HepG2 (cell line): ENCODE measurements at places on chromosomes 16 and 17.
A peak's percentile ranks its signal among the peaks of the same experiment; 100 is the strongest.

GRCh38 chr16:51440131-51440889 lies 289.2 kb upstream of the SALL1 start:
- DNase-seq, result no peak

- no peak for DNase-seq
These were observed 107.1 kb upstream of the KCNJ16 start for GRCh38 chr17:69967910-69968411.

GRCh38 chr16:57479205-57479975 lies 6.9 kb downstream of the DOK4 start:
- DNase-seq, result peak; percentile 60

DNA sequence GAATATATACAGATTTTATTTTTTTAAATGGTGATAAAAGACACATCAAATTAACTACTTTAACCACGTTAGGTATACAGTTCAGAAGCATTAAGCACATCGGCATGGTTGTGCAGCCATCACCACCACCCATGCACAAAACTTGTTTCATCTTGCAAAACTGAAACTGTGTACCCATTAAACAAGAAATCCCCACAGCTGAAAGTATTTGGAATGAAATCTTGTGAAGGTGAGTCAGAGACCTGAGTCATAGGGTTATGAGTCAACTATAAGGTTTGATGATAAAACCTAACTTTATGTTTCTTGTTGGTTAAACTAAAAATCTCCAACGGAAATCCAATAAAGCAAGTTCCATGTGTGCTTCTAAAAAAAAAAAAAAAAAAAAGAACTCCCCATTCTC lies 561.6 kb upstream of the PSMD7 start:
- DNase-seq, result peak; percentile 8

GRCh38 chr16:81224824-81225223 lies 13.7 kb upstream of the BCO1 start:
- no peak for DNase-seq

GRCh38 chr16:81752225-81752875 lies 26.7 kb upstream of the PLCG2 start:
- no peak for DNase-seq

DNA sequence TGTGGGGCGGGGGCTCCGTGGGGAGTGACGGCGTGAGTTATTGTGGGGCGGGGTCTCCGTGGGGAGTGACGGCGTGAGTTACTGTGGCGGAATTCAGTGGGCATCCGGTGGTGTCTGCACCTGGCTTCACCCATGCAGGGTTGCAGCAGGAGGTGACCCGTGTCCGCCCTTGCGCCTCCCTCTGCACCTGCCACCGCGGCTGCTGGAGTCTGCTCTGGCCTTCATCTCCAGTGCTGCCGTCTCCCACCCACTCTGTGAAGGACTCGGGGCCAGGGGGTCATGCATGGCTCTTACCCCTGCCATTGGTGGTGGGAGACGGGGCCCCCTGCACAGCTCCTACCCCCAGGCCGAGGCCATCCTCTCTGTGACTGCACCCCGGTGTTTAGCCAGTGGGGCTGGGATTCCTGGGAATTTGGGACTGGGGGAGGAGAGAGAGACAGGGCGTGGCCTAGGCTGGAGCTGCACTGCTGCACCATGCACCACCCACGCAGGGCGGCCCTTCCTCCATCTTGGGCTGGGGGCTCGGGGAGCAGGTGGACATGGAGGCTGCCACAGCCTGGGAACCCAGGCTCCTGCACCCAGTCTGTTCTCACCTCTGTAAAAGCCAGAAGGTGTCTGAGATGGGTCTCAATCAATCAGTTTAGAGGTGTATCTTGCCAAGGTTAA lies 1.3 kb upstream of the PABPN1L start:
- DNase-seq, result no peak

- DNase-seq, result no peak
These were observed 278 bp downstream of the RAB11FIP3 start for GRCh38 chr16:425740-426114.

DNA sequence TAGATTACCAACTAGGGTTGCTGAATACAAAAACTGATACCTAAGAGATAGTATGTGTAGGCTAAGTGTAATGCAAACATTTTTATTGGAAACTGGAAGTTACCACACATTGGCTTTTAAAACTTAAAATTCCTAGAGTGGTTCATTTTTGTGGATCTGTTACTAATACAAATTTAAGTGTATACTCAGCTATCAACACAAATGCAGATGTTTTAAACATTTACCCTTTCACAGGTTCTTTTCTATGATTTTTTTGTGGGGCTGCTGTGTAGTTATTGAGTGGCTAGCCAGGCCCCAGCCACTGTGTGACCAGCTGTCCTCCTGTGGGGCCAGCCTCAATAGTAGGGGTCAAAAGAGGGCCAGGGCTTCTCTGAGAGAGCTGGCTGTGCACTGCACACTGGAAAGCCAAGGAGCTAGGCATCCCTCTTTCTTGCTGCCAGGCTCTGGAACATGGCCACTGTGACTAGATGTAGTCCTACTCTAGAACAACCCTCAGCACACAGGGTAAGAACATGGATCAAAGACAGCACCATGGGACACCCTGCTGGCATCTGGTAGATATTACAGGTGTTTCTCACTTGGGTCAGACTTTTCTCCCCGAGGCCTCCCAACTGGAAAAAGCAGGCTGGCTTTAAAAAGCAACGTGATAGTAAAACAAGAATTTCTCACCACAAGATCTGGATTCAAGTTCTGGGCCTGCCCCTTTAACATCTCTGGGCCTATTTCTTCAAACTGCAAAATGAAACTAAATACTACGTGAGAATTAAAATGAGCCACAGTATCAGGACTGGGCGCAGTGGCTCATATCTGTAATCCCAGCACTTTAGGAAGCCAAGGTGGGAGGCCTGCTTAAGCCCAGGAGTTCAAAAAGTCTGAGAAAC lies 7.3 kb upstream of the VEZF1 start:
- DNase-seq, result peak; percentile 87

DNA sequence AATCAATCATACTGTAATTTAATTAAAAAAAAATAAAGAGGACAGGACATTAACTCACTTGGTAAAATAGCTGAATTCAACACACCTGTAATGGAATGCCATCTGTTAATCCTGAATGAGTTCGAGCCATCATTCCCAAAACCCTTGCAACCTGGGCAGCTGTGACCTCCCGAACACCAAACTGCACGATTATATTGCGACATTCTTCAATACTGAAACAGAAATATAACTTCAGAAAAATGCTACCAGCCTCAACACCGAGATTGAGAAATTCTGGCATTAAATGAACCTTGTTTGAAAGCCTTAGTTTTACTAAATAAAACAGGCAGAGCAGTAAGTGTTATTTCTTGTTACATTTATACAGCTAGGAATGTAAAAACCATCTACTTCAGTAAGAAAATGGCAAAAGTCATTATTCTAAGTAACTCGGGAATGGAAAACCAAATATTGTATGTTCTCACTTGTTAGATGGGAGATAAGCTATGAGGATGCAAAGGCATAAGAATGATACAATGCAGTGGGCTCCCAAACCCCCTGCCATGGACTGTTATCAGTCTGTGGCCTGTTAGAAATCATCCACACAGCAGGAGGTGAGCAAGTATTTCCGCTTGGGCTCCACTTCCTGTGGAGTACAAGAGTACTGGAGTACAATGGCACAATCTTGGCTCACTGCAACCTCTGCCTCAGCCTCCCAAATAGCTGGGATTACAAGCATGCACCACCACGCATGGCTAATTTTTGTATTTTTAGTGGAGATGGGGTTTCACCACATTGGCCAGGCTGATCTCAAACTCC lies 46.5 kb downstream of the CNOT1 start:
- no peak for DNase-seq

DNA sequence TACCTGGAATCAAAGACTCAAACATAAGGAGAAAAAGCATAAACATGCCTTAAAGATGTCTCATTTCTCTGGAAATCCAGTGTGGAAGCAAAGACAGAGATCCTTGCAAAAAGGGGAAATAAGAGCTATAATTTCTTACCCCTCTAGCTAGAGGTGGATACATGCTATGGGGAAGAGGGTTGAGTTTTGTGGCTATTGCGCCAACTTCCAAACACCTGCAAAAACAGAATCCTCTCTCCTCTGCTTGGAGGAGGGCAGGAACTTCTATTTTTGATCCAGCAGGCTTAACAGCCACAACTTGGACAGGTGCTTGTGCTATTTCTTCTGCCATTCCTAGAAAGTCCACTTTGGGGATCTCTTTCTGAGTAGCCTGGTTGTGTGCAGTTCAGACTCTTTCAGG lies 21.5 kb upstream of the NUDT7 start:
- no peak for DNase-seq

DNA sequence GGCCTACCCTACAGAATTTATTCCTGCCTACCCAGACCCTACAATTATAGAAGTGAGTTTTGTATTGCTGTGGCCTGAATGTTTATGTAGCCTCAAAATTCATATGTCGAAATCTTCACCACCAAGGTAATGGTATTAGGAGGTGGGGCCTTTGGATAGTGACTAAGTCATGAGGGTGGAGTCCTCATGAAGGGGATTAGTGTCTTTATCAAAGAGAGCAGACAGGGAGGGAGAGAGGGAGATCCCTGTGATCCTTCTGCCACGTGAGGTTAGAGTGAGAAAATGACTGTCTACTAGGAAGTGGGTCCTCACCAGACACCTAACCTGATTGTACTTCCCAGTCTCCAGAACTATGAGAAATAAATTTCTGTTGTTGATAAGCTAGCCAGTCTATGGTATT lies 981 bp upstream of the DUXB start:
- peak; percentile 44 for DNase-seq

DNA sequence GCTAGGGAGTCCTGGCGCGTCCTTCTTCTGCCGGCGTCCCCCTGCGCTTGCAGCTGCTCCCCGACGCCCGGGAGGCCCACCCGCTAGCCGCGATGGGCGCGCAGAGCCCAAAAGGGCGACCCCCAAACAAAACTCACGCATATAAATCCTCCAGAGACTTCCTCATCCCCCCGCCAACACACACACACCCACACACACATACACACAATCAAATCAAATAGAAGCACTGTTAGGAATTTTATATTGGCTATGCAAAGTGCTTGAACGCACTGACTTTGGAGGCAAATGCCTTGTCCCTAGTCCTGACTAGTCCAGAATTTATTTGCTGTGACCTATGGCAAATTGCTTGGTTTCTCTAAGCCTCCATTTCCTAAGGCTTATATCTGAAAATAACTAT lies 23.8 kb upstream of the CRYM start:
- no peak for DNase-seq

- no peak for DNase-seq
These were observed 16.0 kb downstream of the MAP2K6 start for GRCh38 chr17:69430488-69430887.

GRCh38 chr17:6768447-6768846 lies 7.6 kb upstream of the FBXO39 start:
- DNase-seq, result no peak

DNA sequence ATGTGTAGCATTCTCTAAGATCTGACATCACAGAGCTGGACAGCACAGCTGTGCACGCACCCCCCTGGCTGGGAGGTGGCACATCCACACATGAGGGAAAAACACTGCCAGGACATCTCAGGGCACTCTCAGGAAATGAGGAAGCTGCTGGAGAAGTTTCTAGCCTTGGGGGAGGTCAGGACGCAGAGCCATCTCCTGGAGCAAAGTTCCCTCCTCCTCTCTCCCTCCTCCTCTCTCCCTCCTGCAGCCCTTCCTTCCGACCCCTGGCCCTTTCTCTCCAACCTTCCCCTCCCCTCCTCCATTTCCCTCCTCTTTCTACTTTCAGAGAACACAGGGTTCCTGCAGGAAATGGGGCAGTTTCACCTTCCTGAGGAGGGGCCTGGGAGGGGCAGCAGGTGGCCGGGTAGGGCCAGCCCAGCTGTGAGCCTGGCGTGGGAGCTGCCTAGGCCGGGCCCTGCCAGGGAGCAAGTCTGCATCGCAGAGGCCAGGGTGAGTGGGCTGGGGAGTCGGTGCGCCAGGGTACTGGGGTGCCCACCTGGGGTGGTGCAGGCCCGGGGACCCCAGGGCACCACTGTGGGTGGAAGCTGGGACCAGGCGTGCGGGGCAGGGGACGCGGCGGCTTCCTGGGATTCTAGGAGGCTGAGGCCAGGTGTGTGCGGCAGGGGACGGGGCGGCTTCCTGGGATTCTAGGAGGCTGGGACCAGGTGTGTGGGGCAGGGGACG lies at the start of gene DPEP1:
DPEP1 (plus strand) TSS at position 412 of the 723 bp plus-strand sequence. CDS start 16,769 bp downstream, outside the sequence.
- no peak for DNase-seq

- DNase-seq, result no peak
These were observed 20.2 kb downstream of the SPNS2 start for GRCh38 chr17:4518901-4519300.

- no peak for DNase-seq
These were observed 19.2 kb downstream of the STRADA start for GRCh38 chr17:63722403-63722802.

GRCh38 chr17:50022463-50023130 lies 27.6 kb upstream of the DLX3 start:
- no peak for DNase-seq

DNA sequence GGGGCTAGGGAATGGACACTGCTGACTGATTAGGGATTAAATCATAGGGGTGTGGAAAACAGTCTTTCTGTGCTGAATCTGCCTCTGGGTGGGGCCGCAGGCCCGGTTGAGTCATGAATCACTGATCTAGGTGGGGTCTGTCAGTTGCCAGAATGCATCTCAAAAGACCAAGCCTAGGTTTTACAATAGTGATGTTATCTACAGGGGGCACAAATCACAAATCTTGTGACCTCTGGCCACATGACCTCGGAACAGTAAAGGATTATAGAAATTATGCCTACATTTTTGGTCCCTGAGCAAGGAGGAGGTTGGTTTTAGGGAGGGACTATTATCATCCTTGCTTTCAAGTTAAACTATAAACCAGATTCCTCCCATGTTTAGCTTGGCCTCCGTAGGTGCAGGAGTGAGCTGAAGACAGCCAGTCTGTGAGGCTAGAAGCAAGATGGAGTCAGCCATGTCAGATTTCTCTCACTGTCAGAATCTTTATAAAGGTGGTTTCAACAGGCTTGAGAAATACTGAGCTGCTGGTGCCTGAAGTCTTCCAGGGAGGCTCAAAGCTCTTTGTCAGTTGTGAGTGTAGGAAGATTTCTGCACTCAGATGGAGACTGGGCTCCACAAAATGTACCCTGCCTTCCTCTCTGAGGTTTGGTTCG lies 12.9 kb downstream of the GNGT2 start:
- no peak for DNase-seq

GRCh38 chr17:43118679-43119615 lies 6.2 kb downstream of the BRCA1 start:
- DNase-seq, result peak; percentile 65

DNA sequence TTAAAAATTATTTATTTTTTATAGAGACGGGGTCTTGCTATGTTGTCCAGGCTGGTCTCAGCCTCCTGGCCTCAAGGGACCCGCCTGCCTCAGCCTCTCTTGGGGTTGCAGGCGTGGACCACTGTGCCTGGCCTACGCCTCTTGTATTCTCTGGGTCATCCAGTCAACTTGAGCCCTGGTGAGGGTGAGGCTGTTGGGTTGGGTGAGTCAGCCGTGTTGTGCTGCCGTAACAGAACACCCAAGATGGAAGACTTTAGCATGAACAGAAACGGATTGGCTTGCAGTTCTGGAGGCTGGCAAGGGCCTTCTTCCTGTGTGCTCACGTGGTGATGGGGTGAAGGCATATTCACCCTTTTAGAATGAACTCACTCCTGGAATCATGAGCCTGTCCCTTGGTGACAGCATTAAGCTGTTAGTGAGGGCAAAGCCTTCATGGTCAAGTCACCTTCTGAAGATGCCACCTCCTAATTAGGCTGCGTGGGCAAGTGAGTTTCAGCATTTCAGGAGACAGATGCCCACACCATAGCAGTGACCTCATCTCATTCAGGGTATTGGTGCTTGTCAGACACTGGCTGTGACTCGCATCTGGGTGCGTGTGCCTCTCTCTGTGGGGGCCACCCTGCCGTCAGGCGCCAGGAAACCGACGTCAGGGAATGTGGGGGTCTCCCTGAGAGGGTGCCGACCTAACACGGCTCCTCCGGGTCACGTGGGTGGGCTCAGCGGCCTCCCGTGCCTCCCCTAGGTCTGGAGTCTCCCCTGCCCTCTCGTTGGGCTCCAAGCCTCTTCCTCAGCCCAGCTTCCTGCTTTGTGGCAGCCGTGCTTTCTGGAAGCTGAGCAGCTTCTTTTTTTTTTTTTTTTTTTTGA lies 49.8 kb downstream of the WDR45B start:
- DNase-seq, result no peak
